ENCODE measurements at places on chromosomes 1 and 21.

GRCh38 chr1:100811808-100812207 lies 82.8 kb downstream of the EXTL2 start:
- no peak for DNase-seq

DNA sequence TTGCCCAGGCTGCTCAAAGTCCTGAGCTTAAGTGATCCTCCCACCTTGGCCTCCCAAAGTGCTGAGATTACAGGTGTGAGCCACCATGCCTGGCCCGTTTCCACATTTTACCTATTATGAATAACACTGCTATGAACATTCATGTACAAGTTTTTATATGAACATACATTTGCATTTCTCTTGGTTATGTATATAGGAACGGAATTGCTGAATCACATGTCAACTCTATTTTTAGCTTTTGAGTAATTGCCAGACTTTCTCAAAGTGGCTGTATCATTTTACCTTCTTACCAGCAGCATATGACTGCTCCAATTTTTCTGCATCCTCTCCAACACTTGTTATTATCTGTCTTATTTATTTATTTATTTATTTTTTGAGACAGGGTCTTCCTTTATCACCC lies 2.7 kb downstream of the SPATA21 start:
- DNase-seq, result no peak

DNA sequence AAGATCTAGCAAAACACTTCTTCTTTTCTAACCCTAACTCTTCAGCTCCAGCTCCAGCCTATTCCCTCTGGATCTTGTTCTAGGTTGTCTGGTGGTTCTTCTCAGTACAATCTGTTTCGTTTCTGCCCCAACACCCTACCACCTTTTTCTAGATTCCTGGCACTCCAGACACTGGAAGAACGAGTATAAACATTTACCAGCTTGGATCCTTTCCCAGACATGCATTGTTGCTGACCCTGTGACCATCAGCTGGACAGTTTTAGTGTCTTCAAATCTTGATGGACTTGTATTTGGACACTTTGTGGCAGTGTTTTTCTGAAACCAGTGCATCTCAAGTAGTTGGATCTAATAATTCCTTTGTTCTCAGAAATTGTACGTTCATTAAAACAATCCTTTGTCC lies 30.6 kb upstream of the CACNA1E start:
- DNase-seq, result no peak

- no peak for DNase-seq
Observed at GRCh38 chr1:6329851-6330250, 63.7 kb downstream of the ACOT7 start.

DNA sequence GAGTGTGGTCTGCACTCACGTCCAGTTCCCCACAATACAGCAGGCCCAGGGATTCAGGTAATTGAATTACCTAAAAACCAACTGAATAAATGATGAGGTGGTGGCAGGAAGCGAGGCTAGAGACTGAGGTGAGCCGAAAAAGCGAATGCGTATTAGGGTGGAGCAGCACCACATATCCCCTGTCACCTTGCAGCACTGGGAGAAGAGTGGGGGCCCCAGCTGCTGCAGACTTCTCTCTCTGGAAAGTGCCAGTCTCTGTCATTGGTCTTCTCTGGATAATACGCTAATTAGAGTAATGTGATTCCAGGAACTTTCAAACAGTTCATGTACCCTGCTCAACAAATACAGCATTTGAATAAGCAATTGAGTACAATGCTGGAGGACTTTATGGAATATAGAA lies 199.0 kb downstream of the RPS6KC1 start:
- no peak for DNase-seq

All from CD4-positive, alpha-beta T cell treated with Interleukin-12 subunit alpha and Interleukin-12 subunit beta, for 1 hour (primary cell).